Hematopoietic multipotent progenitor cell treated with erythropoietin and hydrocortisone succinate and interleukin-3 and kit ligand, for 17 days (in vitro differentiated cells): ENCODE measurements at places on chromosomes 2 and 18.

- DNase-seq = no peak
These were observed 894.7 kb downstream of the TMEM182 start for GRCh38 chr2:103656558-103656957.

- no peak for DNase-seq
These were observed 33.2 kb downstream of the KCNS3 start for GRCh38 chr2:17911491-17912260.

GRCh38 chr2:197145471-197146056 is 165.0 kb downstream of the ANKRD44 start:
- DNase-seq = no peak

DNA sequence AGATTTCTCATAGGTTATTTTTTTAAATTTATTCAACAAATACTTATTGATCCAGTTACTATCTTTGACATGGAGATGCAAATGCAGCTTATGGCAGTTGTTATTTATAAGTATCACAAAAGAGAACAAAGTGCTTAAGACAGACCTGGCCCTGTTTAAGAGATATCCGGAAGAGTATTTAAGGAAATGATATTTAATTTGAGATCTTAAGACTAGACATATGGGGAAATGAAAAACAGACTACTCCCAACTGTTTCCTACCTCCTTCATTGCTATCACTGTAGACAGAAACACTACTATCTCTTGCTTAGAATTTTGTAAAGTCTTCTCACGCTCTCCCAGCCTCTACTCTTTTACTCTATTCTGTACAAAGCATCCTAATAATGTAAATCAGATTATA is 36.0 kb downstream of the RPRD1A start:
- DNase-seq = no peak

DNA sequence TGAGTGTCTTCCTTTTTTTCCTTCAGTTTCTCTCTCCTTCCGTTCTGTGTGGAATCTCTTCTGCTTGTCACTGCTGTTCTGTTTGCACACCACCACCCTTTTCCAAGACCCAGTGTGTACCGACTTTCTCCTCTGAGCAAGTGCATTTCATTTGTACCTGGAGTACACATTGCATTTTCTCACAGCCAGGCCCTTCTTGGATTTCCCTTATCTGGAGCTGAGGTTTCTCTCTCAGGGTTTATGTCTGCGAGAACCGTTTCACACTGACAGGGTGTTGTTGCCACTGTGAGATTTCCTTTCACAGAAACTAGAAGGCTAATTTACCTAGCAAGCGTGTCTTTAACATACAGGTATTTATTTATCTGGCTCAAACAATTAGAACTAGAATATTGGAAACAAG is 26.2 kb downstream of the NCOA1 start:
- no peak for DNase-seq

DNA sequence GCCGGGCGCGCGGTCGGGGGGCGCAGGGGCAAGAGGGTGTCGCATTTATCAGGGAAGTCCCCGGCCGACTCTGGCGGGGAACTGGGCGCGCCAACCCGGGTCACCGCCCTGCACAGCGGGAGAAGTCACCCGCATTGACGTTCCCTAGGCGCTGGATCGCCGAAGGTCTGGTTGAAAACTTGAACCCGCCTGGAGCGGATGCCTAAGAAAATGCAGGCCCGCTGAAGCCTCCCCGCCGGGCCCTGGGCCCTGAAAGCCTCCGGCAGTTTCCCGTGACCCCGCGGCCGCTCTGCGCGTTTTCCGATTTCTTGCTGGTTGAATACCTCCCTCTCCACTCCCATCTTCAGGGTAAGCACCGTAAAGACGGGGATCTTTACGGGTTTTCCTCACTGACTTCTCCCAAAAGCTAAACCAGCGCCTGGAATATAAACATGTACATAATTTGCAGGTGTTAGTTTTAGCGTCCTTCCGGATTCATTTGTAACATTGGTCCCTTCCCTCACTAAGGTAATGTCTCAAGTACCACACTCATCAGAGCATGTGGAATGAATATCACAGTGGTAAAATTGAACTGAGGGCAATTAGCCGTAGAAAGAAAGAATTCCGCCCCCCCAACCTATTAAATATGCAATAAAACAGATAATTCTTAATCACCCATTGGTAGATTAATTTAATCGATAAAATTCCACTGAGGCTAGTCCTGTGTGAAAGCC is 675 bp upstream of the SPIRE1 start:
- DNase-seq = no peak
